IPS DF 6.9 (cell line): ENCODE measurements at places on chromosomes 12 and 14.

- no peak for DNase-seq
Measured at GRCh38 chr14:82725213-82725612, 1191.6 kb upstream of the SEL1L start.

DNA sequence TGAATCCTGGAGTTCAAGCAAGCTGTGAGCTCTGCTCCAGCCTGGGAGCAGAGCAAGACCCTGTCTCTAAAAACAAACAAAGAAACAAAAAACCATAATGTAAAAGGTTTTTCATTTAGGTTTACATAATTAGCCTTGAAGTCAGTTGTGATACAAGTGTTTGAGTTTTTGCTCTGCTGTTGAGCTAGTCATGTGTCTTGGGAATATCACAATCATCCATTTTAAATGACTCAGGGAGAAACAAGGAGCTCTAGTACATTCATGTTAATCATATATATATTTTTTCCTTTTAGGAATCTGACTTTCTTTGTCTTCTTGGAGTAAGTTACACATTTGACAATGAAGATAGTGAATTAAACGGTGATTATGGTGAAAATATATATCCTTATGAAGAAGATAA, 12.9 kb downstream of the MIA2 start:
- DNase-seq, result no peak

DNA sequence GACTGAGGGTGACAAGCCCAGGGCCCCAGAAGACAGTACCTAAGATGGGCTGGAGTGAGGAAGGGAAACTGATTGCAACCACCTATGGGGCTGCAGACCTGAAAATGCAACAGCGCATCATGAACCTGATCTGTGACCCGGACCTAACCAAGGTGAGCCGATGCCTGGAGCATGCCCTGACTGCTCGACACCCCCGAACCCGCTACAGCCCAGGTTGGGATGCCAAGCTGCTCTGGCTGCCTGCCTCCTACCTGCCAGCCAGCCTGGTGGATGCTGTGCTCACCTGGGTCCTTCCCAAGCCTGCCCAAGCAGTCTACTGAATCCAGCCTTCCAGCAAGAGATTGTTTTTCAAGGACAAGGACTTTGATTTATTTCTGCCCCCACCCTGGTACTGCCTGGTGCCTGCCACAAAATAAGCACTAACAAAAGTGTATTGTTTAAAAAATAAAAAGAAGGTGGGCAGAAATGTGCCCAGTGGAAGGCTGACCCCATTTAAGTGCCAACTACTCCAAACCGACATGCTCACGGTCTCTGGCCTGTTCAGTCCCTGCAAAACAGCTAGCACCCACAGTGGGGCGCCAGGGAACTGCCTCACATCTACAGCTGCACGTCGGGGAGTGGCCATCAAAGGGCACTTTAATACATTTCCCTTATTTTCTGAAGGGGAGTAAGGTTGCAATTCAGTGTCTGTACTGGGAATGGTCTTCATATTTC, 4.2 kb downstream of the RDH5 start:
- no peak for DNase-seq

DNA sequence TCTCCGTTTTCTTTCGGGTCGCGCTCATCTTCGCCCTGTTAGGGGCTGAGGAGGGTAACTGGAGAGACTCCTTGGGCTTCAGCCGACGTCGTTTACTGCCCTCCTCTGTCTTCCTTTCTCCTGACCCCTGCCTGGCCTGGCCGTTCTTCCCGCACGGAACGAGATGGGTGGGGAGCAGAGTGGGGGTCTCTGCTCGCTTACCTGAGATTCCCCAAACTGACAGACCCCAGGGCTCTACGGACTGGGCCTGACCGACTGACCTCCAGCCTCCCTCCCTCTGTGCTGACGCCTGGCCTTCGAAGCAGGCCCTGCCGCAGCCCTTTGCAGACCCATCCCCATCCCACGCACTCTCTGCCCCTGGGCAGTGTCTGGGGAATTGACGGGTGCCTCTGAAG, 439 bp downstream of the GOLGA5 start:
- DNase-seq, result no peak

GRCh38 chr14:100884456-100884855, 19.1 kb downstream of the RTL1 start:
- no peak for DNase-seq

DNA sequence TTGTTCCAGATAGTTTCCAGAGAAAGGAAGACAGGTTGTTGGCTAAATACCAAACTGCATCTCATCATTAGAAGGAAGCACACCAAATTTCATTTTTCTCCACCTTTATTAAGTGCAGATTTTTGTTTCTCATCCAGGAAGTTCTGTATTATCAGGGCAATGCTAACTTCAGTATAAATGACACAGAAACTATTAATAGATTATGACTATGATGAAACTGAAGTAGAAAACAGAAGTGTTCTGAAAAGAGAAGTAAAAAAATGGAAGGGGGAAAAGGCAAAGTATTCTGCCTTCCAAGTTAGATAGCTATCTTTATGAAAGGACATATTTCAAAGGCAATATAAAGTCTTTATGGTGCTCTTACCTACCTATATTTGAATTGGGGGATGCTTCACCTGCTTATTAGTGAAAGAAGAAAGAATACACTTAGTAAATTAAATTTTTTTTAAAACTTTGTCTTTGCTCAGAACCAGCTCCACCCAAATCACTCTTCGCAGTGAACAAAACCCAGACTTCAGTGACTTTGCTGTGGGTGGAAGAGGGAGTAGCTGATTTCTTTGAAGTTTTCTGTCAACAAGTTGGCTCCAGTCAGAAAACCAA, 223.9 kb downstream of the PTPRO start:
- DNase-seq, result no peak

DNA sequence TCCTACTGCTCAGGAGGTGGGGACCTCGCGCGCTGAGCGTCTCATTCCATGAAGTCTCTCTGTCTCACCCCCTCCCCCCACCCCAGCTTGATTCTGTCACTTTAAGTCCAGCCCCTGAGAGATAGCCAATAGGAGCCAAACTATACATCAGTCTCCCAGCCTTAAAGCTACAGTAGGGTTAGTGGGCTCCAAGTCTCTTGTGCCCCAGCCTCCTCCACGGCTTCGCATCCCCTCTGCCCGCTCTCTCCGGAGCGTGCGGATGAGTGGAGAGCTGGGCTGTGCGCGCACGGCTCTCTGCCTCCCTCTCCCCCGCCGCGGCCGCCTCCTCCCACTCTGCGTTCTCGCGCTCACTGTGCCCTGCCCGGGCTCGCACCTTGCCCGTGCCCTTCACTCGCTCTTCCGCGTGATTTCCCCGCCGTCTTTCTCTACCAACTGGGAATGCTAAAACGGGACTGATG, at the start of gene ESRRB:
ESRRB (plus strand) TSS at position 191 of the 458 bp plus-strand sequence; CDS start at position 456, 265 bp downstream.
- peak; percentile 52 for DNase-seq

- DNase-seq, result no peak
Measured at GRCh38 chr12:87518481-87518880, 510.7 kb downstream of the C12orf50 start.

DNA sequence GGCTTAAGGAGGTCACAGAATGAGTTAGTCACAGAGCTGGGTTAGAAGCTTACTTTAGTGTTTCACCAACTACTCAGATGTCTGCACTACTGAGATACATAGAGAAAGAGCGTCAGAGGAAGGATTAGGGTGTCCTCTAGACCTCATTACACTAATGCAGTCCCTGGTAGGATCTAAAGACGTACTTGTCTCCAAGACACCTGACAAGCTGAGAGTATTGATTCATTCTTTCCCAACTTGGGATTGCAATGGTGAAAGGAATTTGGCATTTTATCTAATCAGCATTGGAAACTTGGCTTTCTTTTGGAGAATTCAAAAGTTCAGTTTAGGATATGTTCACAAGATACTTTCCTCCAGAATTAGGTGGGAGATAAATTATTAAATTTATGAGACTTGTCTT, 402.1 kb downstream of the ZFP36L1 start:
- no peak for DNase-seq

DNA sequence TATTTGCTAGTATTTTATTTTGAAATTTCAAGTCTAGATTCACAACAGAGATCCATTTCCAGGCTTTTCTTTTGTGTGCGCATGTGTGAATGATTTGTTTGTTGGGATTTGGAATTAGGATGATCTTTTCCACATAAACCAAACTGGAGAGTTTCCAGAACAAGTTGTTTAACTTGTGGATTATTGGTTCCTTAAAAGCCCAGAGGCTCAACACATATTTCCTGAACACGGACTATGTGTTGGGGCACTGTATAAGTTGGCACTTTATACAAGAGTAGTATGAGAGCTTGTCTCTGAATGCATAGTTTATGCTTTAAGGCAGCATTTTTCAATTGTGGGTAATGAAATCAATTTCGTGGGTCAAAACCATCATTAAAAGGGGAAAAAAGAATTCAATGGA, 67.3 kb upstream of the FUT8 start:
- no peak for DNase-seq

- no peak for DNase-seq
Measured at GRCh38 chr14:25518364-25518763, 468.4 kb upstream of the STXBP6 start.

DNA sequence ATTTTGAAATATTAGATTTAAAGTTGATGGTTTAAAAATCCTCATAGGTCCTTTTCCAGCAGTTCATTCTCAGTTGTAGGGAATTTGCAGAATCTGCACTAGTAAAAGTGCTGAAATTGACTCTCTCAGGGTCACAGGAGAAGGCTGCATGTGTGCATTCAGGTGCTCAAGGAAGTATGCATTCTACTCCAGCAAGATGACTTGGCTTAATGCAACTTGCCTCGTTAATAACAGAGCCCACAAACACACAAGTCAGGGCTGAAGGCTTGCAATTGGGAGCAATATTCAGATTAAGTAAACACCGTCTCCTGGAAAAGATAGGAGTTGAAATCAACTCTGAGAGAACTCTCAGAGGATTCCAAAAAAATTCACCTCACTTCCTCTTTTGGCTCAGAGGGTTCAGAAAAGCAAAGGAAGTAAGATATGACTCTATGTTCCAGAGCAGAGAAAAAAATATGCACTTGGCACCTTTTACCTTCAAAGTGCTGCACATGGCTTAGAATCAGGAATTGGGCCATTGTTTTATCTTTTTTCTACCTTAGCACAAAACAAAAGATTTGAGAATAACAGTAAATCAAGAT, 406.3 kb upstream of the DCN start:
- DNase-seq, result no peak

DNA sequence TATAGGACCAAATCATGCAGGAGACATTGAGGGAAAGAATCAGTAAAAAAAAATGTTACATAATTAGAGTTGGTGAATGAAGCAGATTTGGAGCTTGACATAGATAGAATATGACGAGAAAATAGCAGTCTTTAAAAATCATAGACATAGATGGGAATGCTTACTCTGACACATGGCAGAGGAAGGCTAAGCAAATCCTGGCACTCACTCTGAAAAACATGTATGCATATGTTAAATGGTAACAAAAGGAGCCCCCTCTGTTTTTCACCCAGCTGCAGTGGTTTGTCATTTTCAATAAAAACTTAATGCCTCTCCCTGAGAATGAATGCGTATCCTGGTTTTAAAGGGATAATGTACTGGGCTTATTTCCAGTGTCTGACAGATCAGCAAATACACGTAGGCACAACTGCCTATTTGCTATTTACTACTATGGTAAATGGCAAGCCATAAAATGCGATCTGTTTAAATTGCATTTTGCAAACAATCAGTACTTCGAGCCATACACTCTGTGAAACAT, 561.2 kb upstream of the SEL1L start:
- DNase-seq, result no peak

- DNase-seq, result no peak
Measured at GRCh38 chr14:52950410-52950897, 396 bp downstream of the FERMT2 start.

DNA sequence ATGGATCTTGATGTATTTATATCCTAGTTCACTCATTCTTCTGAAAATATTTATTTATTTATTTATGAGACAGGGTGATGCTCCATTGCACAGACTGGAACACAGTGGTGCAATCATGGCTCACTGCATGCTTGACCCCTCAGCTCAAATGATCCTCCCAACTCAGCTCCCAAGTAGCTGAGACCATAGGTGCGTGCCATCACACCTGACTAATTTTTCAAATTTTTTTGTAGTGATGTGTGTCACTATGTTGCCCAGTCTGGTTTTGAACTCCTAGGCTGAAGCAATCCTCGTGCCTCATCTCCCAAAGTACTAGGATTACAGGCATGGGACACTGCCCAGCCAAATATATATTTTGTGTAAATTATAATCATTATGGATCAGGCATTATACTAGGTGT, 595.6 kb upstream of the ATP2B1 start:
- no peak for DNase-seq

DNA sequence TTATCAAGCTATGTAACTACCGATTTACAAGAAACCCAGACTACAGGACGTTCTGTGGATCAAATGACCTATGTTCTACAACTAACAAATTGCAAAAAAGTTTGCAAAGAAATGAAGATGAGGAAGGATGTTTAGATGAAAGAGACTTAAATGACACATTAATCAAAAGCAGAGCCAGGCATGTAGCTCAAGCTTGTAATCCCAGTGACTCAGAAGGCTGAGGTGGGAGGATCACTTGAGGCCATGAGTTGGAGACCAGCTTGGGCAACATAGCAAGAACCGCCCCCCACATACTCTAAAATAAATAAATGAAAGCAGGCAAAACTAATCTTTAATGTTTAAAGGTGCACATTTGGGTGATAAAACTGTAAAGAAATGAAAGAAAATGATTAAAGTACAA, 331.9 kb downstream of the BTG1 start:
- no peak for DNase-seq

DNA sequence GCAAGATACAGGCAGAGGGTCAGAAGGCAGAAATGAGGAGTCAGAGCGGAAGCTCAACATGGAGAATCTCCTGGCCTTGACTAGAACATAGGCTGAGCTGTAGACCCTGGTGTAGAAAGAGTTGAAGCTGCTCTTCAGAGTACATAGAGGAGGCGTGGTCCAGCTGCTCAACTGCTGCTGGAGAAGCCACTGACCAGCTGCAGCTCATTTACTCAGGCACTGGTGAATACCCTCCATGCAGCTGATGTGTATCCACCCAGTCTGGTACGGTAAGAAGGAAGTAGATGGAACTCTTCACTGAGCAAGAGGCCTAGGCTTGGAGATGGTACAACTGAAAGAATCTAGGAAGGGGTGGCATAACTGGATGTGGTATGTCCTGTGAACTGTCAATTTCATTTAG, 148.8 kb upstream of the DHRS4 start:
- no peak for DNase-seq

GRCh38 chr12:54199917-54200316, 11.1 kb upstream of the SMUG1 start:
- no peak for DNase-seq

GRCh38 chr12:5192726-5193125, 149.0 kb downstream of the KCNA5 start:
- no peak for DNase-seq

DNA sequence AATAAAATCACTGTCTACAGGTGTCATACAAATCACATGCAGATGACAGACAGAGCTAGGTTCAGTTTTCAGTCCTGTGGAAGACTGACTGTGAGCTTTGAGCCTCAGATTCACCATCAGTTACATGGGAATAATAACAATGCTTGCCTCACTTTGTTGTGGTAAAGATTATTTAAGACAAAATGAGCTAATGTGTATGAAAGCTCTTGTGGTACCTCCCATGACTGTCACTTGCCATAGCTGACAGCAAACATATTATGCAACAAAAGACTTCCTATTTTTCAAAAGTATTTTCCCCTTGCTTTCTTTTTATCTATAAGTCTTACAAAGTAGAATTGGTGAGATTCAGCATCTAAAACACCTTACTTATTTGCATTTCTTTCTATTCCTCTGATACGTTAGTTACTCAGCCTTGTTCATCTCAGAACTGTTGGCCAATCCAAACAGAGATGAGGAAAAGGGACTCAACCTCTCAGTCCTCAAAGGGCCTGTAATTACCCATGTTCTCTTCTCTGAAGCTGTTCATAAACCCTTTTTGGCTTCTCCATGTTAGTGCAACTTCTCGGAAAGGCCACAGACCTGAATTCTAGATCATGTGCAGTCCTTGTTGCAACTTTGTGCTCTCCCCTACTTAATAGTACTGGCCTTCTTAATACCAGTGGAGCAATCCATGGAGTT, 8.8 kb upstream of the DDHD1 start:
- DNase-seq, result no peak
